ENCODE measurements at places on chromosomes 12 and 14. TPM values are rescaled to one million over a fixed set of nuclear protein-coding genes. Genes with fewer than 3 reads are reported as not detected.
A peak's percentile ranks its signal among the peaks of the same experiment; 100 is the strongest.

The LUM gene
- total RNA-seq: 0.23 TPM

The HOXC6 gene
- 52.2 TPM for total RNA-seq

The KRT75 gene
- 0.15 TPM for total RNA-seq

DNA sequence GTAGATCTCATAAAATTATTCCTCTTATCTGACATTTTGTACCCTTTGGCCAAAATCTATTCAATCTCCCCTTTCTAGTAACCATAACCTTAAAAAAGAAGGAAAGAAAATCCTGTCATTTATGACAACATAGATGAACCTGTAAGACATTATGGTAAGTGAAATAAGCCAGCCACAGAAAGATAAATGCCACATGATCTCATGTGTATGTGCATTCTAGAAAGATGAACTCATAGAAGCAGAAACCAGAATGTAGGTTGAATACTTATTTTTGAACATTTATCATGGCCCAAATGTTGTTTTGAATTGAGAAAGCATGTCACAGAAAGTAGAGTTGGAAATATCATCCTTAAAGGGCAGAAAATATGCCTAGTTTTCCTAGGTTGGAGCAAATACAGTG, 1053.6 kb downstream of the SLC6A15 start:
- no peak for DNase-seq

GRCh38 chr12:51635346-51635745, 44.3 kb downstream of the SCN8A start:
- DNase-seq: no peak

DNA sequence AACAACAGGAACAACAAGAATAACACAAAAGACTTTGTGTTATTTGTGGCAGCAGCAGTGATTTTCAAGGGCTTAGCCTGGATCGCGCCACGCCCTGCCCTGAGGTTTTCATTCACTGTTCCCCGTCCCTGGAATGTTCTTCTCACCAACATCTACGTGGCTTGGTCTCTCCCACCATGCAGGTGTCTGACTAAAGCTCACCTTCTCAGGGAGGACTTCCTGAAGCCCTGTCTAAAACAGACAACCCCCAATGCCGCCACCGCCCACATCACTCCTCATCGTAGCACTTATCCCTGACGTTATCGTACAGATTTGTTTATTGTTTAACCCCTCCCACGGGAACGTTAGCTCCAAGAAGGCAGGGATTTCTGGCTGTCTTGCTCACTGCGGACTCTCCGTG, 40.4 kb downstream of the P2RX4 start:
- DNase-seq: no peak

DNA sequence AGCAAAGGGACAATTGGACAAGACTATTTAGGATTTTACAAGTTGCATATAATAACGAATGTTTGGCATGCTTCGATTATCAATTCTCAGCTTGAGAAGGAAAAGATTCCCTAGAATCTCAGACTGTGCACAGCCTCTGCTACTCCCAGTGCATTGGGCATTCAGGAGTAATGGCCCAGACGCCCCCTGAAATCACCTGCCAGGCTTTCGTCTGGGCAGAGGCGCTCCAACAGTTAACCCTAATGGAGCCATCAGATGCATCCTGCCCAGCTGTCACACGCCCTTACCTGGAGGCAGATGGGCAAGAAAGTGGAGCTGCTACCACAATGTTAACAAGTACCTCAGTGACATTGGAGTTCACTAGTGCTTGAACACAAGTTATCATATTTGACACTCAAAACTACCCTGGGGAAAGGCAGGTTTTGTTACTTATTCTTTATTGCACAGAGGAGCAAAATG, 927 bp upstream of the LRP6 start:
- no peak for DNase-seq

GRCh38 chr14:103547455-103547940, 15.0 kb downstream of the BAG5 start:
- DNase-seq: no peak

GRCh38 chr12:59067083-59067482, 146.8 kb upstream of the LRIG3 start:
- no peak for DNase-seq

- no peak for DNase-seq
Observed at GRCh38 chr14:67490196-67490595, 1.7 kb upstream of the TMEM229B start.

The KCNH3 gene
- 0.64 TPM for total RNA-seq

The CHD8 gene
- total RNA-seq: 64.7 TPM

- DNase-seq: no peak
Observed at GRCh38 chr12:12645485-12645884, 33.8 kb downstream of the CREBL2 start.

DNA sequence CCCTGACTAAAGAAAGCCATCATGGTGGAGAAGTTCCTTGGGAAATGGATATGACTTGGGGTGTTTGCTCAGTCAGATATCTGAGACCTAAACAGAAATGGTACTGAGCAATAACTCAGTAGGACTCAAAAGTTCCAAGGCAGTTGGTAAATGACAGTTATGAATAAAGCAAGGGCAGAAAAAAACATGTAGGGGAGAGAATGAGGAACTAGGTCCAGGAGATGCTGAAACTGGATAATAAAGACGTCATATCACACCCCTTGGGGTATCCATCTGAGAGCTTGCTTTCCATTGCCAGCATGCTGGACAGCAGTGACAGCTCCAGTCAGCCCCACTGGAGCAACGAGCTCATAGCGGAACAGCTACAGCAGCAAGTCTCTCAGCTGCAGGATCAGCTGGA, 37.5 kb downstream of the RPGRIP1 start:
- DNase-seq: no peak

- DNase-seq: no peak
Observed at GRCh38 chr14:34372786-34373185, 89.3 kb downstream of the SPTSSA start.

The CCDC198 gene
- not detected for total RNA-seq

DNA sequence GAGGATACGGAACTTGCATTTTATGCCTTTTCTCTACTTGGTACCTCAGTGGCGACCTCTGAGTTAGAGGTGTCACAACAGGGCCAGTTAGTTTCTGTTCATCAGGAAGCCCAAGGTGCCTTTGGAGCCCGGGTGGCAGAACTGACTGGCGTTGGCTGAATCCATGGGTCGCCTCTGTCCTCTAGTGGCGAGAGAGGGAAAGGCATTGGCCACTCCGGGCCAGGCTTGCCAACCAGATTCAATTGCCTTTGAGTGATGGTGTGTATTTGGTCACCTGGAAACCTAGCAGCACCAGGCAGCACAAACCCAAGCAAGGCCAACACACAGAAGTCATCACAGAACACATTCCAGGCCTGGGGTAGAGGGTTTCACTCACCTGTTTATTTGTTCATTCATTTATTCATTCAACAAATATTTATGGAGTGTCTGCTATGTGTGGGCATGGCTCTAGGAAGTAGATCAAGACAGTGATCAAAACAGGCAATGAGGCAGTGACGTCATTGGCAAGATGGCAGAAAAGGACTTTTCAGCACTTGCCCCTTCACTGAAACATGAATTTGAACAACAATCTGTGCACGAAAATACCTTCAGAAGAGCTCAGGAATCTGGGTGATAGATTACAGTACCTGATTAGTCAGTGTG, 40.5 kb upstream of the KCNA5 start:
- peak; percentile 69 for DNase-seq
